ENCODE measurements at places on chromosomes 5 and 9.

DNA sequence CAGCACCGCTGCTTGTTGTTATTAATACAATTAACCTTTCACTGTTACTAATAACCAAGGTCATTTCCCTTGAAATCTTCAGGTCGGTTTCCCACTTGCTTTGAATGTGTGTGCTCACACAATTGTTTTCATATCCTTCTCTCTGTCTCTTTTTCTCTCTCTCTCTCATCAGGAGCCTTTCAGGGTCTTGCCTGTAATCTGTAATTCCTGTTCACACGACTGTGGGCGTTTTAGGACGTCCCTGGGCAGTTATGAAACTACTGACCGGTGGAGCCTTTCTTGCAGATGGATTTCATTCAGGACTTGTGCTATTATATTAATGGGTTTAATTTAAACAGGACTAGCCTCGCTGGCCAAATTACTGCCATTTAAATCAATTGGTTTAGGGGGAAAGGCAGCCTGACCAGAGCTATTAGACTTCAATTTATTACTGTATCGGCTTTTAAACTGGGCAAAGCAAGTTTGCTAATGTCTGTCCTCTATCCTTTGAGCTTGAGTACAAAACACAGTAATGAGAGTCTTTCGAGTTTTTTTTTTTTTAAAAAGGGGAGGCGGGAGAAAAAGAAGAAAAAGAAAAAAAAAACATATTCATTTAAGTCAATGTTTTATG, 316.0 kb upstream of the TLE4 start:
- DNase-seq, result no peak

DNA sequence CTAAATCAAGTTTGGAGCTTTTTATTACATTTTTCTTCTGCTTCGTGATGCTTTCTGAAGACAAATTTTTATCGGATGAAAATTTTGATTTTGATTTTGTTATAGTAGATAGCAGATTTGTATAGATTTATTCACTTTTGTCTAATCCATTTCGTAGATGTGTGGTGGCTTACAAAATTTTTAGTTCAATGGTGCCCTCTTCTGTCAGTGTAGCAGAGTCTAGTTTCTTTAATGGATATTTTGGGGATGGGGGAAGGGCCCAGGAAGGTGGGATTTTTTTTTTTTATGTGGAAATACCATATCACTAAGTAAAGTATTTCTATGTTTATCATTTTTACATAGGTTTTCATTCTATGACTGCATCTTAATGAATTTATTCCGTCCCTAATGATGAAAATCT, 259.9 kb upstream of the TARS1 start:
- no peak for DNase-seq

- DNase-seq, result no peak
Measured at GRCh38 chr5:30804739-30805505, 388.6 kb upstream of the CDH6 start.

DNA sequence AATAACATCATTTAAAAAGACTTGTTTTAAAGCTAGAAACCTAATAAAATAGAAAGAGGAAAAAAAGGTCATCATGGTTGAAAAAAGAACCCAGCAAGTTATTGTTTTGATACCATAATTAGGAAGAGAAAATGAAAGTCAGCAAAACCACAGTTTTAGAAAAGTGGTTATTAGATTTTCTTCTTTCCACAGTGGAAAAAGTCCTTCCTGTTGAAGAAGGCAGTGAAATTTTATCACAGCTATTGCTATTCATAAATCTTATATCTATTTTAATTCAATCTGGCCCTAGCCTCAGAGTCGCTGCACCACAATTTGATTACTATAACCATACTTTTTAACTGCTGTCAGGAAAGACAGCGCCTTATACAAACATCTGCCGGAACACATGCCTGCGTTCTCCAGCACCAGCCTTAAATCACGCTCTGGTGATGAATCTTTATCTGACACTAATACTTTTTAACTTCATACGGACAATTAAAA, 60.3 kb downstream of the MAPKAP1 start:
- DNase-seq, result no peak

DNA sequence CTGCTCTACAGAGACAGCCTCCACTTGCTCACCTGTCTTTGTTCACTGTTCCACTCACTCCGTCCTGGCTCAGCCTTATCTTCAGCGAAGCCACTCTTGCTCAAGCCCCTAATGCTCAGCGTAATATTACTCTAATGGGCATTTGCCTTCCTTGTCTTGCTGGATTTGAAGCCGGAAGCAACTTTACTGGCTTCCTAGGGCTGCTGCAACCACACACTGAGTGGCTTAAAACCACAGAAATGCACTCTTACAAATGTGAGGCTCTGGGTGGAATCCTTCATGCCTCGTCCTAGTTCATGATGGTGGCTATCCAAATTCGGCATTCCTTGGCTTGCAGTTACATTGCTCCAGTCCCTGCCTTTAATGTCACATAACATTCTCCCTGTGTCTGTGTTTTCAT, 85.5 kb upstream of the MARCHF11 start:
- no peak for DNase-seq

DNA sequence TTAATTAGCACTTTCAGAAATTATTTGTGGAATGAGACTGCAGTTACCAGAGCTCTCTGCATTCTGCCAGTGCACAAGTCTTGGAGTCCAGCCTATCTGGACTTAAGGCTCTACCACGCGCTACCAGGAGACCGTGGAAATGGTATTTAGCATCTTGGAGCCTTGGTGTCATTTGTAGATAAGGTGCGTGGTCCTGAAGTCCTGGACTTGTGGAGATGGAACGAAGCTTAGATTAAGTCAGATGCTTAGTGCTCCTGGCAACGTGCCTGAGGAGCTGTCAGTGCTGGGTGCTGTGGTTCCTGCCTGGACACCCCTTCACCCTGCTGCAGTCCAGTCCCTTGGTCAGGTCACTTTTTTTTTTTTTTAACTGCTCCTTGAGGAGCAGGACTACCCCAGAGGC, 59.7 kb downstream of the RCL1 start:
- DNase-seq, result no peak

GRCh38 chr9:101618698-101619097, 23.9 kb upstream of the PPP3R2 start:
- no peak for DNase-seq

DNA sequence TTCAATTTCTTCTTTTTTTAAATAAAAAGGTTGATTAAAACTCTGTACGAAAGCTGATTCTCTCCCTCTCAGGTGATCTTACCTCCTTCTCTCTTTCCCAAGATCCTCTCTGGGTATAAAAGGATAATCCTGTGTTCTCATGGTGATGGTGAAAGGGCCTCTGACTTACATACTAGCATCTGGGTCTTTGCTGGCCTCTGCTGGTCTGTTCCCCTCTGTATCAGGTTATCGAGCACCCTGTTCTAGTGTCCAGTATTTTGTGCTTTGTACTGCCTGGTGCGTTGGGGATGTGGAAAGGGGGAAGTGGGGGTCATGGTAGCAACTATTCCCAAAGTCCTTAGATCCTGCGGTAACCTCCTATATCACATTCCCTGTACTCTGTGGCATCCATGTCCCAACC, 328.9 kb downstream of the NR2F1-AS1 start:
- DNase-seq, result no peak

DNA sequence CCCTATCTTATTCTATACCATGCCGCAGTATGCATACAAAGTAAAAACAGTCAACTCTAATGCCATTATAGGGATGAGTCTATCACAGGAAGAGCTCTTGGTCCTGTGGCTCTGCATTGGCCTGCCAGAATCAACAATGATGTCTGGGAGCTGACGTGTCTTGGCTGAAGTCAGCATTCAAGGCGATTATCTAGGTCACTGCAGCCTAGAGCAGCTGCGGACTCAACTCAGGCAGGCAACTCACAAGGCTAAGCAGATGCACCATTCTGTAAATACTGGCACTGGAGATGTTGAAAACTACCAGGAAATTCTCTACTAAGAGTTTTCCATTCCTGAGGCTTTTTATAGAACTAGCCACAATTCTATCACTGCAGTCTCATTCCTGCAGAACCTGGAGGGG, 13.3 kb downstream of the SPATA9 start:
- DNase-seq, result no peak

- no peak for DNase-seq
Measured at GRCh38 chr9:121651008-121651294, 483 bp upstream of the DAB2IP start.

DNA sequence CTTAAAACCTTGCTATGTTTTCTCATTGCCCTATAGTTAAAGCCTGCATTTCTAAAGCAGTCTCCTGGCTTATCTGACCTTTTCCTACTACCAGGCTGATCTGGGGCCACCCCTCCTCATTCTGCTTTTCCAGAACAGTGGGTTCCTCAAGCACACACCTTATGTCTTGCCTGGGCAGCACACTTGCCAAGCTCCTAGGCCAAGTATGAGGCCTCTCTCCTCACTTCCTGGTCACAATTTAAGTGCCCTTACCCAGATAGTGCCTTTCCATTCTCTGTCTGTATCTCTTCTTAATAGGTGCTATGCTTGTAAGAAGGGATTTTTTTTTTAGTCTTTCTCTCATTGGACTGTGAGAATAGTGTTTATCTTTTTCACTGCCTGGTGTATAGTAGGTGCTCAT, 39.7 kb downstream of the HMGCS1 start:
- DNase-seq, result no peak

DNA sequence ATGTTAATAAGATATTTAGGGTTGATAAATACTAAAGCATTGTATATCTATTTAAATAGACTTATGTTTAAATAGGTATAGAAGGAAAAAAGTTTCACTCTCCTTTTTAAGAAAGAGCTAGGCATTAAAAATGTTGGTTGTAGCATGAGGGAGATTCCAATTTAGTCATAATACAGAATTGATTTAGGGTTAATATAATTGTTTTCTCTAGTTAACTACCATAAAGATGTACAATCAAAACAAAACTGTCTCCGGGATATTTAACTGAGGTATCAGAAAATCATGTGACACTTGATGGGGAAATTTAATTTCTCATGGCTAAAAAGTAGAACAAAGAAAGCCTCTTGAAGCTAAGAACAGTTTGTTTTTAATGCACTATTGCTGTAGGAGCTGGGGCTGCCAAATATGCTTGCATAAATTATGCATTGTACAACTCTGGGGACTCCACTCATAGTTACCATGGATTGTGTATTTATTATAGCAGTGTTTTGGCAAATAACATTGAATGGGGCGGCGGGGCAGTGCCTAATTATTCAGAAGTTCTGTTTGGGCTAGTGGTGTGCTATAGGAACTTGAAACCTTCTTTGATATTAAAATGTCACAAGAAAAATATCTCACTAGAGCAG, 44.2 kb downstream of the SMC2 start:
- no peak for DNase-seq

GRCh38 chr5:120882038-120882775, 418.1 kb downstream of the PRR16 start:
- DNase-seq, result no peak

GRCh38 chr5:77984587-77984986, 208.4 kb upstream of the TBCA start:
- DNase-seq, result no peak

- DNase-seq, result no peak
Measured at GRCh38 chr5:1505506-1506241, 18.1 kb downstream of the LPCAT1 start.

GRCh38 chr5:151048526-151048925, 28.1 kb downstream of the GPX3 start:
- DNase-seq, result no peak

DNA sequence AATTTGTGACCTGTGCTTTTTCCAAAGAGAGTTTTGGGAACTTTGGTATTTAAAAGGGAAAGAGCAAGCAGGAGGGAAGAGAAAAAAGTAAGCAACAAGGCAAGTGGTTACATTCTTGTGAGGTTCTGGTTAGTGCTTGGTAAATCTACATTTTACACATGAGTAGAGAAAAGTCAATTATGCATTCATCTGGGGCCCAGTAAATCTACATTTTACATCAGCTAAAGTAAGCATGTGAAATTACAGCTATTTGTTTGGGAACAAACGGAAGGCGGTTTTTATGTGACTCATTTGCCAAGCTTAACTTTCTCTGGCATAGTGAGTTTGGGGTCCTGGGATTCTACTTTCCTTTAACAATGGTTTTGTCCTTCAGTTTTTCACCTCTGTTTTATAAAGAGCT, 102.2 kb downstream of the SNX18 start:
- DNase-seq, result no peak

GRCh38 chr9:112032743-112033142, 136.1 kb downstream of the UGCG start:
- no peak for DNase-seq

DNA sequence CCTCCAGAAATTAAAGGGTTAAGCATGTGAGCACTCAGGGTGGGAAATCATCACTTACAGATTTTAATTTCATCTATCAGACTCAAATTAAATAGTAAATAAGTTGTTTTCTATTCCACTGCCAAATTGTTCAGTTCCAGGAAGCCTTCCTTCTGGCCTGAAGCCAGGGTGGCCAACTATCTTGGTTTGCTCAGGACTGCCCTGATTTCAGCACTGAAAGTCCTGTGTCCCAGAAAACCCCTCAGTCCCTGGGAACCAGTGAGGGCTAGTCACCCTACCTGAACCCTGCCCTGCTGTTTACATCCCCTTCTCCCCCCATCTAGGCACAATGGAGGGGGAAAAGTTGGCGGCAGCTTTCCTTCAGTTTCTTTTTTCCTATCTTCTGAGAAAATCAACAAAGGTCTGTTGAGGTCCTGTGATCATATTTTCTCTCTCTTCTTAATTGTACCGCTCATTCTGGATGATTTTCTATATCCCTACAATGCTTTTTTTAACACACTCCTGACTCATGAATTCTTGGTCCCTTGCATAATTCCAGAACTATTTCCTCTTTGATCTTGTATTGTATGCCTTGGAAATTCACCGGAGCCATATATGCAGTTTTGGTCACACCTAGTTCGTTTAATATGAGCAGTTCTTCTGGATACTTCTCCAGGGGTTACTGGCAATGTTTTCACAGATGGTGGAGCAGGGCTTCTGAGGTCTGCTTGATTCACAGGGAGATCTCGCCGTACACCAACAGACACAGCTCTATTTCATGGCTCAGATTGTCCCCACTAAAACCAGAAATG, 103.8 kb downstream of the MAP1B start:
- DNase-seq, result no peak

DNA sequence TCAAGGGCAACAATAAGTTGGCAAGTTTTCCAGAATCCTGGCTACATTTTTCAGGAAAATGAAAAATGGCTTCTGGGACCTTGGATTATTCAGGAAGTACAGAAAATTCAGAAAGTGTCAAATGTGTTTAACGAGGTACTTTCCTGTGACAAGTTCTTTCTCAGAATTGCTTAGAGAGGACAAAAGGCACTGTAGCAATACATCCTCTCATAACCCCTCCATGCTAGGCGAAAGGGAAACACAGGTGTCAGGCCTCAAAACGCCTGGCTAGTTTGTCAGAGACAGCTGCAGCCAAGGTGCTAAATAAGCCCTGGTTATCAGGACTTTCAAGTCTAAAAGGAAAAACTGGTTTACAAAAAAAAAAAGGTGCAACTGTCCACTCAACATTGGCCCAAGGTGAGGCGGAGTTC, 115.2 kb downstream of the GNAQ start:
- DNase-seq, result no peak

Measured in stimulated activated CD4-positive, alpha-beta T cell treated with anti-CD3 and anti-CD28 coated beads, TNF-alpha, amount 100 ng/mL, for 1 hour (primary cell).